Ascending aorta (tissue), 2 donors: ENCODE measurements at places on chromosomes 1 and 21.

GRCh38 chr1:57633056-57633455 lies 209.2 kb upstream of the DAB1 start:
- no peak for DNase-seq

- no peak for DNase-seq
Observed at GRCh38 chr21:33861125-33861524, 54.5 kb downstream of the ATP5PO start.

- DNase-seq, result no peak
Observed at GRCh38 chr1:219329578-219329977, 155.9 kb downstream of the LYPLAL1 start.

GRCh38 chr1:11944358-11944931 lies 9.9 kb downstream of the PLOD1 start:
- no peak for DNase-seq

DNA sequence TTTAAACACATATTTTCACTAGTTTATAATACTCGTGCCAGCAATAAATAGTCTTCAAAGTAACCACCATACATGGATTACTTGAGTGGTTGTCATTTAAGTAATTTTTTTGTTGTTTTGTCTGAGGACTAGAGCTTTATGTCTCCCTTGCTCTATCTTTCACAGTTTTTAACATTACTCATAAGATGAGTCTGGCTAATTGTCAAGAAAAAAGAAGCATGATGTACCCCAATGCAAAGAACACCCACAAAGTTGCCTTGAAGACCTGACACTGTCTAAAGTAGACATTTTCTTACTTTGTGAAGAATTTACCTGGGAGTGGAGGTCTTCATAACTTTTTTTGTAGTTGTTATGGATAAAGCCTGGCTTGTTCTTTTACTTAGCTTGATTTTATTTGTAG lies 210.4 kb upstream of the BRINP3 start:
- DNase-seq, result no peak

DNA sequence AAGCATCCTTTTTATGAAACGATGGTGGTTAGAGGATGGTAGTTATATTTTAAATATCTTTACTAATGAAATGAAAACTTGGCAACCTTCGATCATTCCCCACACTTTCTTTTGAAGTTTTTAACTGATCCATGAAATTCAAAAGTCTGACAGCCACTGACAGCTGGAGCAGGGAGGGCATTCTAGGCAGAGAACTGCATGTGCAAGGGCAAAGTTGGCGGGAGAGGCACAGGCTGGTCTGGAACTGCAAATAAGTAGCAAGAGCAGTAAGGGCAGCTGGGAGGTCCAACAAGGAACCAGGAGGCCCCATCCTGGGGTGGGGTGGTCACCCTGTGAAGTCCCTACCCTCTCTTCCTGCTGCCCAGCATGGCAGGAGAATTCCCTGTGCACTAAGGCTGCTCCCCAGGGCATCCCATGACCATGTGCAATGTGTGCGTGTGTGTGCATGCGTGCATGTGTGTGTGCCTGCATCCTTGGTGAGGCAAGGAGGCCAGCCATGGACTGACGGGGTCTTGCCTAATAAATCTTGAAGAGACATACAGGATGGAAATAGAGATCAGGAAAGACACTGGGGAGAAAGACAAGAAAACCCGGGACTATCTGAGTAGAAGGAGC lies 33.1 kb upstream of the FOXO6 start:
- DNase-seq, result no peak

DNA sequence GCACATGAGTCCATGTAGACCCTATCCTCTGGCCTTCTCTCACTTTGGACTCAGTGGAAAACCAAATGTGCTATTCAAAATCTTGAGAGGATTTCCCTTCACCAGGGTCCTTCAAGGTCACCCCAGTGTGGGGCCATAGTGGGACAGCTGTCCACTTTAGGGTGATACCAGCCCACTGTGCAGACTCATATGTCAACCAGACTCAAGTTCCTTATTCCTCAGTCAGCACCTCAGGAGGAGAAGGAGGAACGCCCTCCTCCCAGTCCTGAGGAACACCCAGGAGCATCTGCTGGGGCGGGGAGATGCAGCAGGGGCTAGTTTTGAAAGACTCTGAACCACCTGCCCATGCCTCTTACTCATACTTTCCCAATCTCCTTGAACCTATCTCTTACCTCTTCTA lies 340.9 kb downstream of the MATN1 start:
- peak; percentile 34 for DNase-seq

DNA sequence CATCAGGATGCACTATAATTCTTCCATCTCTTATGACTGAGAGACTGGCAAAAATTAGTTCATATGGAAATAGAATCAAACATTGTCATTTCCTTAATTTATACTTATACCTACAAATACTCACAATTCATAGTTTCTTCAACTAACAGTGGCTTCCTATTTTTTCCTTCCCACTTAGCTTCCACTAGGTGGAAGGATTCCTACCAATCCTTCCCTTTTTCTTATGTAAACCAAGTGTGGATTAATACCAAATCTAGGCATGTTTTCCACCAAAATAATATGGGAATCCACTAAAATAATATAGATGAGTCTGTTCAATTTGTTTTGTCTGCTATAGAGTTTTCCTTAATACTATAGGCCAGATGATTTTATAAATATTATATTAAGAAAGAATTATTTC lies 1537.1 kb downstream of the PLA2G4A start:
- no peak for DNase-seq

DNA sequence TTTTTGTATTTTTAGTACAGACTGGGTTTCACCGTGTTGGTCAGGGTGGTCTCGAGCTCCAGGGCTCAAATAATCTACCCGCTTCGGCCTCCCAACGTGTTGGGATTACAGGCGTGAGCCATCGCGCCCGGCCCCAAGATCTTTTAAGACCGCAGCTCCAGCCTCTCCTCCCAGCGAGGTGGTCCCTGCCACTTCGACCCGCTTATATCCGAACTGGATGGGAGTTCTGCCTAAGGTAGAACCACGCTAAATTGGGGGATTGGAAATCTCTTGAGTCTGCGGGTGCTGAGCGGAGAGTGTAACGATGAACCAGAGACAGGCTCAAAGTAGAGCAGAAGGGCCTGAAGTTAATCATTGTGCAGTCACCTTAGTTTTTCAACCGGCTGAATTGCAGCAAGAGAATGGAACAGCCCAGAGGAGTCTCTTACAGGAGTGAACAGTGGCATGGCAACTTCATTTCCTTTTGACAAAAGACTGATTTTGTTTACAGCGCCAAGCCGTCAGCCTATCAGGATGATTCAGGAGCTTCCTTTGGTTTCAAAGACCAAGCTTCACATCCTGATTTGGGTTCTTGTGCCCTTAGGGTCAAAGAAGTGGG lies 726 bp upstream of the CYB5R1 start:
- no peak for DNase-seq

DNA sequence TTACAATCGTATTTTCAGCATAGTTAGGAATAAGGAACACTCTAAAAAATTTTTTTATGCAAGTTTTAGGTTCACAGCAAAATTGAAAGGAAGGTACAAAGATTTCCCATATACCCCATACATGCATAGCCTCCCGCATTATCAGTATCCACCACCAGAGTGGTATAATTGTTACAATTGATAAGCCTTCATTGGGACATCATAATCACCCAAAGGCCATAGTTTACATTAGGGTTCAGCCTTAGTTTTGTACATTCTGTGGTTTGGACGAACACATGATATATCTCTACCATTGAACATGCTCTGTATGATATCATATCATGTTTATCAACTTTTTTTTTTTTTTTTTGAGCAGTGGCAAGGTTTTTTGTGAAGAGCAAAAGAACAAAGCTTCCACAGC lies 180.0 kb downstream of the SDCCAG8 start:
- DNase-seq, result no peak

GRCh38 chr1:36481771-36482723 lies 666 bp downstream of the CSF3R start:
- DNase-seq, result no peak

DNA sequence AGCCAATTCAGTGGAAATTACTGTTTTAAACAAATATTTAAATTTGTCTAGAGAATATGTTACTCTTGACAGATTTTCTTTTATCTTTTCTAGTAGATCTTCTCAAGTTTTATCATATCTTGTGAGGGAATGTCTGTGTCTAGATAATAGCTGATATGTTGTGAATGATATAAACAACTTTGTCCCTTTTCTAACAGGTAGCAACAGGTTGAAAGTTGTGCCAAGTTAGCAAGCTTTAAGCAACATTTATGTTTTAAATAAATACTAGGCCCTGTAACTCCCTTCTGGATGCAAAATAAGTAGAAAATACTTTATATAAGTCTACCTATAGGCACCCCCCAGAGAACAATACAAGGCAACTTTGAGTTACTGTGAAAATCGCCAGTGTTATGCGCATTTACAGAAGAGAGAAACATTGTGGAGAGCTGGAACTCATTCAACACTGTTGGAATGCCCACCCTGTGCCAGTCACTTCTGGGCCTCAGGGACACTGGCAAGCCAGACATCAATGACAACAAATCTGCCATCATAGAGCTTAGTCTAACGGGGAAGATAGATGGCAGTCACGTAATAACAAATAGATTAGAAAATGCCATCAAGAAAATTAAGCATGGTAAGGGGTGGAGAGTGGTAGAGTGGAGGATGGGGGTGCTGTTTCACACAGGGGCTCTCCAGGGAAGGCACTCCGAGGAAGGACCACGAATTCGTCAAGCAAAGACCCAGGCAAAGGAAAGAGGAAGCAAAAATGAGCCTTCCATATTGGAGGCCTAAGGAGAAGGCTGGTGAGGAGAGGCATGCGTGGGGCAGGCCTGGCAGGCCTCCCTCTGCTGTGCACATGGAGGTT lies 4.4 kb downstream of the MAP3K21 start:
- DNase-seq, result no peak

DNA sequence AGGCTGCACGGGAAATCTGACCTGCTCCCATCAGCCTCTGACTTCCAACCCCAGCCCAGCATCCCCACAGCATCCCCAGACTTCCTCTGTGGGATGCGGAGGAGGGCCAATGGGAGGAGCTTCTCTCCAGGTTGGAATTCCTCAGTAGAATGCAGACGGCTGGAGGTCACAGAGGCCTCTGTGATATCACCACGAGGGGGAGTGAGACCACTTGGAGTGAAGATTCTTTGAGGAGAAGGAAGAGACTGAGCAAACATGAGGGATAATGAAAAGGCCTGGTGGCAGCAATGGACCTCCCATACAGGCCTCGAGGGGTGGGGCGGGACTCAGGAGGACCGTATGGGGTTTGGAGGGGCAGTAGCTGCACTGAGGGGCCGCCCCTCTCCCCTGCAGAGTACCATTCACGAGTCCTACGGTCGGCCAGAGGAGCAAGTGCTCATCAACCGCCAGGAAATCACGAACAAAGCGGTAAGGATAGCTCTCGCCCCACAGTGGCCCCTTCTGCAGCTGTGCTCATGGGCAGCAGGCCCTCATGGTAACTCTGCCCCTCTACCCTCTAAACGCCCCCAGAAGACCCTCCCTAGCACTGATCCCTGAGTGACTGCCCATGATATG lies at the start of gene CATSPER4:
Gene CATSPER4 (plus strand): TSS at position 230 of the 615 bp plus-strand sequence. CDS start 26 bp downstream, at position 256.
- no peak for DNase-seq

DNA sequence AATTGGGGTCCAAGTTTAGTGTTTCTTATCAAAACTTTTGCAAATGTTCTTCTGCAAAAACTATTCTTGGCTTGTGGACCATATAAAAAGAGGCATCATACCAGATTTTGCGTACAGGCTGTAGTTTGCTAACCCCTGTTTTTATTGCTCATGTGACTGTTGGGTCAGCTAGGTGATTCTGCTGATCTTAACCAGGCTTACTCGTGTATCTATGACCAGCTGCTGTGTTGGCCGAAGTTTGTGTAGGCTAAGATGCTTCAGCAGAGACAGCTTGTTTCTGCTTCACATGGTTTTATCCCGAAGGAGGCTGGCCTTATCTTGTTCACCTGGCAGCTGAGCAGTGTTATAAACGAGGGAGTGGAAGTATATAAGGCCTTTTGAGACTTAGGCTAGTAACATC lies 38.2 kb downstream of the POU2F1 start:
- DNase-seq, result no peak

DNA sequence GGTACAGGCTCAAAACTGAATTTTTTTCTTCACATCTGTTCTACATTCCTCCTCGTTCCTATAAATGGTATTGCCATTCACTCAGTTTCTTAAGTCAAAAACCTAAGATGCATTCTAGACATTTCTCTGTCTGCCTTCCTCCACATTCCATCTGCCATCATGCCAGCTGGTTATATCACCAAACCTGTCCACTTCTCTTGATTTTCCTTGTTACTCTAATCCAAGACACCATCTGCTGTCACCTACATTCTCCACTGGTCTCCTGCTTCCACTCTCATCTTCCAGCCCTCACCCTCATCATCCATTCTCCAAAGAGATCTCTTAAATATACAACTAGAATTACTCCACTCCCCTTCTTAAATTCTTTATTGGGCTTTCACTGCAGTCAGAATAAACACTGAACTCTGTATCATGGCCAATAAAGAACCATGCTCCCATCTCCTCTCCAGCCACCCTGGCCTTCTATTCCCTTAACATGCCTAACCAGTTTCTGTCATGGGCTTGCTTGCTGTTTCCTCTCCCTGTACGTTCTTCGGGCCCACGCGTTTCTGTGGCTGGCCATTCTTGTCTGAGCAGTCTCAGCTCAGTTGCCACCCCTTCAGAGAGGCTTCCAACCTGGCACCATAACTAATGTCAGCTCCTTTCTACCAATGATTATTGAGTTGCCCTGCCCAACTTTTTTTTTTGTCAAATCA lies 278.3 kb downstream of the ST6GALNAC3 start:
- DNase-seq, result no peak

DNA sequence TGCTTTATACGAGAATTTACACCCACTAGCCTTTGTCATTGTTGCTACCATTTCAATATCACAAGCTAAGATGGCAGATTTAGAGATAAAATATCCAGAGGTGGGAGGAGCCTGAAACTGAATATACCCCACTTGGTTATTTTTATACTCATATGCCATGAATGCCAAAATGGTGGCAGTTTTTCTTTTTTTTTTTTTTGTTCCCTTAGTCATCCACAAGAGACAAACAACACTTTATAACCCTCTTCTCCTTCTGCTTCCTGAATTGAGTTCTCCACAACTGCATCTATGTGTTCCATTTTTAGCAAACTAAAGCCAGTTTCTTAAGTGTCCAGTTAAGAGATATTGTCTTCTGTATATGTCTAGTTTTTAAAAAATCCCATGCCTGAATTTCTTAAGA lies 558.4 kb downstream of the LMO4 start:
- no peak for DNase-seq

DNA sequence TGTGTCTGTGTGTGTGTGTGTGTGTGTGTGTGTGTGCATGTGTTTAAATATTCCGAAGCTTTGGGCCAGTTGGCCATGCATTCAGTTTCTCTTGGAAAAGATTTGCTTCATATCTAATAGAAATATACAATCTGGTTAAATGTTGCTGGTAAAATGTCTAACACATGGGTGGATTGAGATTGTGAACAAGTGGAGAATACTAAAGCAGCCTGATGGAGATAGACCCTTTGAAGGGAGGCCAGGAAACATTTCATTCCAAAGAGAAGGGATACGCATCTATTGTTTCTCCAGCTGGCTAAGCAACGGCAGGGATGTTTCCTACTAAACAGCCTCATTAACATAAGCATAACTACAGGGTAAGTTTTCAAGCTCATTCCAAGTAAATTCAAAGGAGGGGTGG lies 257.5 kb upstream of the PTBP2 start:
- DNase-seq, result no peak
